ENCODE measurements at places on chromosomes 1 and 21.
A peak's percentile ranks its signal among the peaks of the same experiment; 100 is the strongest.

DNA sequence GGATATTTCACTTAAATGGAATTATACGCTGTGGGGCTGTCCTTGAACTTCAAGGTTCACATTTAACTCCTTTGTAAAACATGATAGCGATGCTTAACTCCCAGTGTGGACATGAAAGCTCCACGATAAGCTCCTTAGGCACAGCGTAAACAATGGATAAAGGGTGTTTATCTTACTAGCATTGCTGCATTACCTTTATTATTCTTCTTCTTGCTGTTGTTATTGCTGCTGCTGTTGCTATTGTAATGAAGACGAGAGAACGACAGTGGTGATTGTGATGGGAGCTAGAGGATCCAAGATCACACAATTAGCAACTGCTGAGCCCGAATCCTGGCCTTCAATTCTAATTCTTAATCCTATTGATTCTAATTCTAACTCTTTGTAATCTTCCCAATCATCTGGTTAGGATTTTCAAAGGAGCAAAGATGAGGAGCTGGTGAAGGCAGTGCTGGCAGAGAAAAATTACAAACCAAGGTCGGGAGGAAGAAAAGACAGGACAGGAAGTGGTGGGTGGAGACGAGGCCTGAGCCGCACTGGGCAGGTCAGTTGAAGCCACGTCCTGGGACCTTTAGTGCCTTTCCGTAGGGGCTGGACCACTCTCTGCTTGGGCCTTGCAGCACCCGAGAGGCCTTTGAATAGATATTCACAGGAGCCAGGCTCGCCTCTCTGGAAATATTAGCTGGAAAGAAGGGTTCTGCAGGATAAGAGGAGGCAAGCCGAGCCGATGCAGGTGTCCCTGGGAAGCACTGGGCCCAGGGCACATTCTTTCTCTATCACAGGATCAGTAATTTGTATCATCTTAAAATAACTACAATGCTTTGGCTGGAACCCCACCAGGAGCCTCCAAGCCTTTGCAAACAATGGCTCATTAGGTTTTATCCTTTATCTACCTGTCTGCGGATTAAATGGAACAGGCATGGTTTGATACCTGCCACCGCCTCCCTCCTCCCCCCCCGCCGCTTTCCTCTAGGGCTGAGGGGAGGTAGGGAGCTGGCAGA is 571.6 kb downstream of the AJAP1 start:
- no peak for DNase-seq

GRCh38 chr1:221829327-221830015 is 87.6 kb upstream of the DUSP10 start:
- DNase-seq, result peak; percentile 28

GRCh38 chr1:78286686-78287085 is 204.1 kb upstream of the PTGFR start:
- DNase-seq, result no peak

DNA sequence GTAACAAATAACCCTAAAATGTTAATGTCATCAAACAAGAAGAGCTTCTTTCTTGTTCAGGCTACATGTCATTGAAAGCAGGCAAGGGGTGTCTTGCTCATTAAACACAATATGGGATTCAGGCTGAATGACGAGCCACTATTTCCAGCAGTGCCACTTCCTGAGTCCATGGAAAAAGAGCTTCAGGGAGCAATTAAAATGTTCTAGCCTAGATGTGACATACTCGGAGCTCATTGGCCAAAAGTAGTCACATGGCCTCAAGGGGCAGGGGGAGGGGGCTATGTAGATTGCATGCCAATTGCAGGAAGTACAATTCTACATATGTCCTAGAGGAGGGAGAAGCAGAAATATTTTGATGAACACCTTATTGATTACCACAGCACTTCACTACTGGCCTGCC is 685.3 kb upstream of the ADGRL2 start:
- DNase-seq, result no peak

DNA sequence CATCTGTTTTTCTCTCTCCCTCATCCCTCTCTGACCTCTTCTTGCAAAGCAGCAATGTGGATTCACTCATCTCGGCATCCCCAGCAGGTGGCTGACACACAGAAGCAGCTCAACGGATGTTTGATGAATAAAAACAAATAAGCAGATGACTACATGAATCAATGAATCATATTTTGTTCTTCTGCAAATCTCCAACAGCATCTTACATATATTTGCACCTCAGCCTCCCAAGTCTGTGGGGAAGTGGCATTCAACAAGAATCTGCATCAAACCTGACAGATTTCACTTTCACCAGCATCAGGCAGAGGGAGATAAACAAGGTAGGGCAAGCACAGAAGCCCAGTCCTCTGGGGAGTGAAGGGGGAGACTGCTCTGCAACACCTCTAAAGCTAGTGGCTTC is 34.0 kb downstream of the CAPN8 start:
- DNase-seq, result peak; percentile 23

- peak; percentile 82 for DNase-seq
These were observed at the start of gene C1orf198 for GRCh38 chr1:230867903-230868735. TSS of gene C1orf198 (minus strand) at chr1:230868521. CDS start at chr1:230868512, 9 bp downstream.

DNA sequence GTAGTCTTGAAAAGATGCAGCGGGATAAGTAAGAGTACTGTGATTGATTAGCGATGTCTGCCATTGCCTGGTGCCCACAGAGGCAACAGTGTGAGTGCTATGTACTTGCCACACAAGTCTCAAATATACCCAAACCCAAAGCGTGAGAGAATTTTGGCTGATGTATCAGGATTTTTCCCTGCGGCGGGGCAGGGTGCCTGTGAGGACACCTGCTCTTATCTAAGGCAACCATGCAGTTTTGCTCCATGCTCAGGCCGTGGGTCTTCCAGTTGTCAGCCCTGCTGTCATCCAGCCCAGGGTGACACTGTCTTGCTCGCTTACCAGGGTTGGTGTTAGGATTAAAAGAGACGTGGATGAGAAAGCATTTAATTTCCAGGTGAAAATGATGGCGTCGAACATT is 202.7 kb downstream of the PTPRU start:
- DNase-seq, result no peak

- no peak for DNase-seq
These were observed 212.8 kb downstream of the PBX1 start for GRCh38 chr1:164771619-164772361.

- DNase-seq, result no peak
These were observed 142.0 kb upstream of the ZNHIT6 start for GRCh38 chr1:85850238-85850637.

GRCh38 chr1:66563941-66564630 is 30.1 kb downstream of the SGIP1 start:
- no peak for DNase-seq

GRCh38 chr1:218613105-218613504 is 268.0 kb downstream of the TGFB2 start:
- no peak for DNase-seq

DNA sequence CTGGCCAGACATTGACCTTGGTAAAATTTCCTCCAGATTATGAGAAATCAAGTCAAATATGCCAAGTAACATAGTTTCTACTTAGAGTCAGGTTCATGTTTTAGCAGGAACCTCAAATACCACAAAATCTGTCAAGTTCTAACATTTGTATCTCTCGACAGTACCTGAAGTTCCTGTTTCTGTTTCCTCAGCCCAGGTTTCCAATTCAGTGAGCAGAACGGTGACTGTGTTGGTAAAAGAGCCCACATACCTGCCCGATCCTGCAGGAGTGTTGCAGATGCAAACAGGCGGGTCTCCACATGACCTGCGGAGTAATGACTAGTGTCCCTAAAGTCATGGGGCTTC is 57.9 kb upstream of the LGALS8 start:
- no peak for DNase-seq

GRCh38 chr1:158814970-158815369 is 16.2 kb upstream of the MNDA start:
- DNase-seq, result no peak

GRCh38 chr1:173408886-173409285 is 68.2 kb upstream of the PRDX6 start:
- no peak for DNase-seq

- no peak for DNase-seq
These were observed 22.3 kb downstream of the NAV1 start for GRCh38 chr1:201561195-201561564.

GRCh38 chr1:231695439-231696255 is 69.1 kb downstream of the DISC1 start:
- peak; percentile 70 for DNase-seq

DNA sequence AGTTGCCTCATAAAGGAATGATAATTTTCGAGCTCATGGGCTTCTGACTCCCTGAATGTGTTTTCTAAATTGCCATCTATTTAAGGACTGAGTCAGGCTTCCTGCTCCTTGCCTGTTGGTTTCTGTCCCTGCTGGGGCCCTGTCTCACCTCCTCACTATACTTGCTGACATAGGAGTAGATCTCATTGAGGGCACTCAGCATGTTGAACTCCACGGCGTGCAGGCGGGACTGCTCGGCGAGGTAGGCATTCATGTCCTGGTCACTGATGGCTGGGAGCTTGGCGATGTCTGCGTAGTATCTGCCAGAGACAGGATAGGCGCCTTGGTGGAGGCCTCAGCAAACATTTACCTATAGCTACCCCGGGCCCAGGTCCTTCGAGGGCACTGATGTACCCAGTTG is 116.9 kb upstream of the CD34 start:
- no peak for DNase-seq

- DNase-seq, result no peak
These were observed 9.8 kb downstream of the PPFIA4 start for GRCh38 chr1:203036135-203036534.

Data from Ammon's horn (tissue), 1 donor.